ENCODE measurements at places on chromosomes 4 and X. TPM values are rescaled to one million over a fixed set of nuclear protein-coding genes. Genes with fewer than 3 reads are reported as not detected.

DNA sequence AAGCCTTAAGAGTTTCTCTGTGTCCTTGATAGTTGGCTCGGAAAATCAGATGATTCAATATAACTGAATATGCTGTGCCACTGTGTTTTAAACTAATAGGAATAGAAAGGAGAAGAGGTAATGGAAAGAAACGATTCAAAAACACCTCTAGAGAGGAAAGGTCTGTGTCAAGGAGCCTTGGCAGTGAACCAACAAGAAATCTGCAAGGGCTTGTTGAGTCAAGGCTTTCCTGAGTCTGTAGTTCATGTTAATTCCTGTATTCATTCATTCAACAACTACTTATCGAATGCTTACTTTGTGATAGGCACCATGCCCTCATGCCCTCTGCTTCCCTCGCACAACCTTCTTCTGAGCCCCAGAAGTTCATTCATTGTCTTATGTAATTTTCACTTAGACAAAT, 336.0 kb downstream of the PDHA2 start:
- no peak for DNase-seq

- DNase-seq, result no peak
Observed at GRCh38 chr4:168876106-168876505, 133.9 kb downstream of the CBR4 start.

The BGN gene
- 204 TPM for total RNA-seq

DNA sequence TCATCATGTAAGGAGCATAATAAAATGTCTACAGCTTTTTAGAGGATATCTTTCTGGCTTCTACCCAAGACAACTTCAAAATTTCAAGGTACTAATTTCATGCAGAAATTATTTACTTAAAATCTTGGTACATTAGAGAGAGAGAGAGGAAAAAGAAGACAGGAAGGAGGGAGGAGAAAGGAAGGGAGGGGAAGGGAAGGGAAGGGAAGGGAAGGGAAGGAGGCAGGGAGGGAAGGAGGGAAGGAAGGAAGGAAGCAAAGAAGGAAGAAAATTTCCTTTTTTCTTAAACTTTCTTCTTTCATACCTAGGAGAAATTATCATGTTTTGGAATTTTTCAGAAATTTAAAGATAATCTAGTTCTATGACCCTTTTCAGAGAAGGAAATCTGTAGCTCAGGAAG, 61.8 kb downstream of the HS3ST1 start:
- DNase-seq, result no peak

The LINC00632 gene
- total RNA-seq, result 61.2 TPM
